ENCODE measurements at places on chromosomes 12 and 14. TPM values are rescaled to one million over a fixed set of nuclear protein-coding genes. Genes with fewer than 3 reads are reported as not detected.

CNTN1 gene
- 297 TPM for total RNA-seq

RHOF gene
- total RNA-seq: 17.8 TPM

TRMT61A gene
- 9.4 TPM for total RNA-seq

MYF5 gene
- total RNA-seq: not detected

MYO1H gene
- total RNA-seq: 0.31 TPM

ADCK1 gene
- total RNA-seq: 11.6 TPM

C3AR1 gene
- 0.63 TPM for total RNA-seq

LARP4 gene
- 44.8 TPM for total RNA-seq

PPFIA2 gene
- total RNA-seq: 338 TPM

GNG2 gene
- 342 TPM for total RNA-seq

CDH24 gene
- 22.5 TPM for total RNA-seq

KCNA1 gene
- 3.1 TPM for total RNA-seq

SERPINA12 gene
- not detected for total RNA-seq

GLT1D1 gene
- total RNA-seq: 8.1 TPM

DDIT3 gene
- total RNA-seq: 3.8 TPM

PITPNM2 gene
- total RNA-seq: 20.3 TPM

NUAK1 gene
- 43.2 TPM for total RNA-seq

HOXC11 gene
- total RNA-seq: not detected

SLC6A12 gene
- total RNA-seq: 7.8 TPM

COCH gene
- 36.9 TPM for total RNA-seq

PAPLN gene
- 0.63 TPM for total RNA-seq

STXBP6 gene
- 13.8 TPM for total RNA-seq

B4GALNT1 gene
- 103 TPM for total RNA-seq

CABP1 gene
- 6.3 TPM for total RNA-seq

ZNF219 gene
- 11.9 TPM for total RNA-seq

KRT74 gene
- total RNA-seq: not detected

SRRM4 gene
- total RNA-seq: 19.7 TPM

KLRG1 gene
- 19.7 TPM for total RNA-seq

IL31 gene
- total RNA-seq: not detected

UBR7 gene
- 41.0 TPM for total RNA-seq
